ENCODE measurements at places on chromosomes 12 and 14.

DNA sequence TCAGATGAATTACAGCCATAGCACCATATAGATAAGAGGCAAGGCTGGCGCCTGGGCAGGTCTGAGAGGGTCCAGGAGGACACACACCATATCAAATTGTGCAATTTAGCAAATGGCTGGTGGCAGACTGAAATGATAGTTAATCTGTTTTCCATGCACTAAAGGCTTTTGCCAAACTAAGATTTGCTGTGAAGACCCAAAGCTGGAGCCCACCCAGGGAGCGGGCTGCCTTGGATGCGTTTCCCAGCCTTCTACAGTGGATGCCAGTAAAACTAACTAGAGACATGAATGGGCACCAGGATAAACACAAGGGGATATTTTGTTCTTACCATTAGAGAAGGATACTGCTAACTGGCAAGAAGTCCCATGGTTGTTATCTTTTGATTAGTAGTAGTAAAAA lies 475.1 kb downstream of the DPF3 start:
- DNase-seq = no peak

DNA sequence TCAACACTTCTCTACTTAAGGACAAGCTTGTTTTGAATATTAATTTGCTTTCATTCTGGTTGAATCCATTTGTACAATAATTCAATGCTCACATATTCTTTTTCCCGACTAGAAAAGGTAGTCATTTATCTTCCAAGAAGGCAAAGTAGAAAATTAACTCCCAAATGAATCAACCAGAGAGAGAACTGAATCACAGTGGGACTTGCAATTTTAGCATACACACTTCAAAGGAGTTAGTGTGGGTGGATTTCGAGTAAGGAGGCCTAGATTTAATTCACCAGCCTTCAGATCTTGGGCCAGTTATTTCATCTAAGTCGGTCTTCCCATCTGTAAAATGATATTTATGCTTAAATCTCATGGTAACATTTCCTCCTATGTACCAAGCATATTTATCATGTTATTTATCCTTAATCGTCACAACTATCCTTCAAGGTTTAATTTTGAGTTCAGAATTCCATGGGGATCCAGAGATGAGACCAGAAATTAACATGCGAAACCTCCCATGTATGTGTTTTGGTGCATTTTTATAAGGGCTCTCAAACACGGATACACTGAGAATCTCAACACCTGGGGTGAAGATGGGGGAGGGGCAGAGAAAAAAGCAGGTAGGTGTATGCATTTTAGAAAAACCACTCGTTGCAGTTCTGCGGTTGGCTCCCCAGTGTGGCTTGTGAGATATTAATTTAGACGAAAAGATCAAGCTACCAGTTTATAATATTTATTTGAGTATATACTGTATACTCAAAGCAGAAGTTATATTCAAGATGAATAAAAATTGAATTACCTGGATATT lies 38.9 kb upstream of the IL22 start:
- no peak for DNase-seq

- DNase-seq = no peak
Observed at GRCh38 chr14:30521899-30522736, 36.8 kb upstream of the G2E3 start.

- DNase-seq = no peak
Observed at GRCh38 chr12:92396647-92397252, 251.1 kb upstream of the BTG1 start.

DNA sequence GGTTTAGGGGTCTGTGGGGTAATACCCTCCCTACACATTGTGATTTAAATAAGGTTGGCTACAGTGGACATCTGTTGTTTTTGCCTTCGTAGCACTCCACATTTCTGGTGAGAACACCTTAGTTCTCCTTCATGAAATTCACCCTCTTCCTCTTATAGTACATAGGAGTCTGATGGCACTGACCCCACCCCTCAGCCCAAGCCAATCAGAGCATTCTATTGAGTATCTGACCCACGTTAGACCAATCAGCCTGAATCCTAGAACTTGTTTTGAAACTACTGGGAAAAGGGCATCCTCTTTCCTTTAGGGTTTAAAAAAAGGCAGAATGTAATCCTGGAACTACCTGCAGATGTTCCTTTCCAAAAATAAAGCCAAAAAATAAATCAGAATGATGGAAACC lies 15.8 kb upstream of the LRRC9 start:
- DNase-seq = no peak

- no peak for DNase-seq
Observed at GRCh38 chr14:36319899-36320199, 588 bp downstream of the MBIP start.

DNA sequence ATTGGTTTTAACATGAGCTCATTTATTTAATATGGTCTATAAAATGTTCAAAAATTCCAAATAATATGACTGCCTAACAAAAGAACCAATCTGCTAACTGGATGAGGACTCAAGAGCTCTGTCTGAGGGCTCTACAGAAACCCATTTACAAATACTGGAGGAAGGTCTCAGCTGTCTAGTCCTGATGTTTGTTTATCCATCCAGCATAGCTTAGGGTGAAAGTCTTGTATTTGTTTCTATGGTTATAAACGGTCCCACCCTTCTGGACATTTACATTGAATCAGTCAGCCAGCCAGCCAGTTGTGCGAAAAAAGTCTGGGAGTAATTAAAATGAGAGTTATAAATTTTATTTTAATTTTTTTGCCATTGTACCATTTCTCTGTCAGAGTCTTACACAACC lies 220.7 kb downstream of the BMP4 start:
- DNase-seq = no peak

- no peak for DNase-seq
Observed at GRCh38 chr12:9363145-9363544, 154.9 kb upstream of the PZP start.

- no peak for DNase-seq
Observed at GRCh38 chr14:76916040-76916715, 90.0 kb downstream of the LRRC74A start.

GRCh38 chr12:131024026-131024425 lies 70.3 kb downstream of the ADGRD1 start:
- DNase-seq = no peak

DNA sequence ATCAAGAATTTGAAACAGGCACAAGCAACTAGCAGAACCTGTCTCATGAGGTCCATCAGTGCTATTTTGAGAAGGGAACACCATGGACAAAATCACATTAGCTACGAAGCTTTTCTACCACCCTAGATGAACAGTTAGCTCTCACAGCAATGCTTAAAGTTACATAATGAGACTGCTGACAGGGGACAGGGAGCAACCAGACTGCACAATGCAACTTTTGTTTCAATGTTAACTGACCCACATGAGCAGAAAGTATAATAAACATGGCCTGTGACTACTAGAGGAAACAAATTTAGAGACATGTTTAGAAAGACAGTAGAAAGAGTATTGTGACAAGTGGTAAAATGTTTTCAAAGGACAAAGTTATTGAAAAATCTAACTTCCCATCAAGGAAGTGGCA lies 282.8 kb downstream of the CEP128 start:
- DNase-seq = no peak

DNA sequence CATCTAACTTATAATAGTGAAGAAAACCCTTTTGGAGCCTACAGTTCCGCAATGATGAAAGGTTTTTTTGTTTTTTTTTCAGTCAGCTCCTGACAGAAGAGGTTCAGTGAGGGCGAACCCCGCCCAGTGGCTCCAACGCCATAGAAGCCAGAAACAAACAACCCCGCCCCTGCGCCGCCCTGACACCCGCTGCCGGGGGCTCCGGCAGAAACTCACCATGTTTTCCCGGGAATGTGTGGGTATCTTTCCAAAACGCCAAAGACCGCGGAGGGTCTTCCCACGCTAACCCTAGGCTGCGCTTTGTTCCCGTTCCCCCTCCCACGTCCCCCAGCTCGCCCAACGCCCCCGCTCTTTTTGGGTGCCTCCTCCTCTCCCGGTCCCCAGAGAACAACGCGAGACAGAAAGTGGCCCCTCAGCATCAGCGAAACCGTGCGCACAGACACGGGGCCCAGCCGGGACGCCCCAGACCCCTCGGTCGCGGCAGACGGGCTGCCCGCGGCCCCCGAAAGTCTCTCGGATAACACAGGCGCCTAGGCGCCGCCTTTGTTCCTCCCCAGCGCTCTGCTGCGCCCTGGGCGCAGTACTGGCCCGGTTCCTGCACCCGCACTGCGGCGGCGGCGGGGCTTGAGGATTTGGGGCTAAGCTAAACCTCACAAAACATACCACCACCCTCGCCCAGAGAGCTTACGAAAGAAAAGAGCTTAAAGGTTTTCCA lies 522 bp downstream of the TUBA1A start:
- peak; percentile 66 for DNase-seq

- no peak for DNase-seq
Observed at GRCh38 chr14:68730811-68731425, 61.9 kb downstream of the ZFP36L1 start.

DNA sequence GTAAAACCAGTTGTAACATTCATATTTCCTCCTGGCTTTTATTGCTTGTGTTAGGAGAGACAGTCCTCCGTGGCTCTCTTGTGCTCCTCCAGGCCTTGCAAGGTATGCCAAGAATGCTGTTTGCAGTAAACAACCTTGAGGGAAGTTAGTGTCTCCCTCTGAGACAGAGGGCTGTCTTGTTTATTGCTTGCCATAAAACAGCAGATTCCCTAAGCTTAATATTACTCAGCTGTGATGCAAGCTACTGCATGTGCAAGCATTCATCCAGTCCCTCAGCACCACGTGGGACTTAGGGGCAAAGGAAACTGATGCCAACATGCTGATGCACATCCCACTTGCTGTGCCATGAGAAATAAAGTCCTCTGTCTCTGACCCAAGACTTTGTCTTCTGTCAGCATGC lies 6.6 kb downstream of the POMT2 start:
- DNase-seq = no peak

- DNase-seq = peak; percentile 66
Observed at GRCh38 chr14:21014761-21015190, 10.1 kb downstream of the NDRG2 start.

DNA sequence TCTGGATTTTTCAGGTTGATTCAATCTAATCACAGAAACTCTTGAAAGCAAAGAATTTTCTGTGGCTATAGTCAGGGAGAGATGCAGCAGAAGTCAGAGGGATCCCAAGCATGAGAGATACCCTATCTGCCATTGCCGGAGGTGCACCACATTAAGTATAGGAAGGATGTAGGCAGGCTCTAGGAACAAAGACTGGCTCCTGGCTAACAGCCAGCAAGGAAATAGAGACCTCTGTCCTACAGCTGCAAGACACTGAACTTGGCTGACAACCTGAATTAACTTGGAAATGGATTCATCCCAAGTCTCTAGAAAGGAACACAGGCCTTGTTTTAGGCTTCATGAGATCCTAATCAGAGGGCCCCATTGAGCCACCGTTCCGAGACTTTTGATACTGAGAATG lies 364.9 kb upstream of the FLRT2 start:
- no peak for DNase-seq

DNA sequence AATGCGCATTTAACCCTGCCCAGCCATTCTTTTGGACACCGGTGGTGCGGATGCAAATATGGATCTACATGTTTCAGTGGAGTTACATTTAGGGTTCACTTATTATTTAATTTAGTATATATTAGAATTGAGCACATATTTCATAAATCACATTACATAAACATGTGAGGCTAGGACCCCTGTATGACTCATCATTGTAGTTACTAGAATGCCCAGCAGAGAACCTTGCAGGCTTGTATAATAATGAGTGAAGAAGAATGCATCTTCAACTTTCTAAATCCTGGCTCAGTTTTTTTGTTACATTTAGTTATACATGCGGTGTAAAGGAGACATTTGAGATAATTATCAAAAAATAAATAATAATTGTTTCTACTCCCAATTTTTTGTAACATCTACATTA lies 369.0 kb downstream of the ATP23 start:
- DNase-seq = no peak

DNA sequence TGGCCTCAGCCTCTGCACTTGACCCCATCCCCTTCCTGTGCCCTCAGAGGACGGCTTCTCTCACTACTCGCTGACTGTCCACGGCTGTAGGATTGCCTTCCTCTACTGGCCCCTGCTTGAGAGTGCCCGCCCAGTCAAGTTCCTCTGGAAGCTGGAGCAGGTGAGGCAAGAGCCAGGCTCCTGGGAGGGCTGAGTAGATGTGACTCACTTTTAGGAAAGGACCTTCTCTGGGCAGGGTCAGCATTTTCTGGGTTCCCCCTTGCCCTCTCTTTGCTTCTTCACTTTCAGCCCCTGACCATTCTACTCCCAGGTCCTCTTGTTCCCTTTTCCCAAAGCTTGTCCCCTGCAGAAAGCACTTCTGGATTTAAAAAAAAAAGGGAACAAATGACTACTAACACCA lies 7.7 kb downstream of the CLSTN3 start:
- no peak for DNase-seq

DNA sequence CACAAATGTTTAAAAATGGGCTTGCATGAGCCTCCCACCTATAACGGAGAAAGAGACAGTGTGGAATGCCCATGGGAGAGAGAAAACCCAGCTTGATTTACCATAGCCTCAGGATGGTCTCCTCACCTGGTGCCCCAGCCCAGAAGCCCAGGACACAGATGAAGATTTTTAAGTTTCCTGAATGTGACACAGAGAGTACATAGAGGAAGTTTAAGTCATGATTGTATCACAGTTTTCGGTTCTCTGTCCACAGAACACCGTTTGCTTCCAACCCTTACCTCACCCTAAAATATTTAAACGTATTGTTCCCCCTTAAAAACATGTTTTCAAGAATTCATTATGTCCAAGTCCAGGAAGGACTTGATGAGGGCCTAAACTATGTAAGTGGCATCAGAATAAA lies 56.2 kb downstream of the NELL2 start:
- DNase-seq = no peak

- no peak for DNase-seq
Observed at GRCh38 chr12:130084359-130084758, 77.9 kb upstream of the FZD10 start.

GRCh38 chr12:31214626-31215517 lies 111.1 kb downstream of the SINHCAF start:
- DNase-seq = no peak

DNA sequence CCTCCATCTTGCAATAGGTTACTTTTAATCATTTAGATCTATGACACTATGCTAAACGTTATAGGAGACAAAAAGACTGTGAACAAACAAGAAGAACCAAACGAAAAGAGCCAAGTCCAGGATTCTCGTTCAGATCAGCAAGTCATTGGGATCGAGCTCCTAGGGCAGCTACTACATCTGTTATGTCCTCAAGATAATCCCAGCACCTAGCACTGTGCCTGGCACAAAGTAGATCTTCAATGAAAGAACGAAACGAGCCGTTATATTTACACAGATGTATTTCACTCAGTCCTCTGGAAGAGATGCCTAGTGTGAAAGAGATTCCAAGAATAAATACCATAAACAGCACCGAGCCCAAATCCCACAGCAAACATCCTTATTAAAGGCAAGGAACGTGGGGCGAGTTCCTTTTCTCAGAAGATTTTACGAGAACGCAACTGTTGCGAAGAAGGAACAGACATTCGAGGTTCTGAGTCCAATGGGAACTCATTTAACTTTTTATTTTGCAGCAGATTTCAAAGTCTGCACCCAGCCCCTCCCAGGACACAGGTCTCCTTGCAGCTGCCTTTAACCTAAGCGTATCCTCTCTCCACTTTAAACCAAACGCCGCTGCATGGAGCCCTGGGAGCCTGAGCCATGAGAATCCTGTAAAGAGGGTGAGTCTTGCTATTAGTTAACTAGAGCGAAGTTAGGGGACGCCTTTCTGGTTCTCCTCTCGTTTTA lies 544 bp upstream of the TDP1 start:
- no peak for DNase-seq

GRCh38 chr12:49750027-49750995 lies 9.0 kb downstream of the TMBIM6 start:
- DNase-seq = no peak

GRCh38 chr12:119710374-119710964 lies 42.5 kb downstream of the PRKAB1 start:
- no peak for DNase-seq

GRCh38 chr12:115473257-115473956 lies 789.4 kb upstream of the TBX3 start:
- no peak for DNase-seq

- DNase-seq = no peak
Observed at GRCh38 chr12:110750784-110751461, 8.2 kb upstream of the PPP1CC start.
